ENCODE measurements at places on chromosomes 16 and 17.
A peak's percentile ranks its signal among the peaks of the same experiment; 100 is the strongest.

- no peak for DNase-seq
Measured at GRCh38 chr17:27485125-27485524, 28.9 kb downstream of the KSR1 start.

GRCh38 chr17:53150101-53150698 is 672.5 kb upstream of the KIF2B start:
- no peak for DNase-seq

DNA sequence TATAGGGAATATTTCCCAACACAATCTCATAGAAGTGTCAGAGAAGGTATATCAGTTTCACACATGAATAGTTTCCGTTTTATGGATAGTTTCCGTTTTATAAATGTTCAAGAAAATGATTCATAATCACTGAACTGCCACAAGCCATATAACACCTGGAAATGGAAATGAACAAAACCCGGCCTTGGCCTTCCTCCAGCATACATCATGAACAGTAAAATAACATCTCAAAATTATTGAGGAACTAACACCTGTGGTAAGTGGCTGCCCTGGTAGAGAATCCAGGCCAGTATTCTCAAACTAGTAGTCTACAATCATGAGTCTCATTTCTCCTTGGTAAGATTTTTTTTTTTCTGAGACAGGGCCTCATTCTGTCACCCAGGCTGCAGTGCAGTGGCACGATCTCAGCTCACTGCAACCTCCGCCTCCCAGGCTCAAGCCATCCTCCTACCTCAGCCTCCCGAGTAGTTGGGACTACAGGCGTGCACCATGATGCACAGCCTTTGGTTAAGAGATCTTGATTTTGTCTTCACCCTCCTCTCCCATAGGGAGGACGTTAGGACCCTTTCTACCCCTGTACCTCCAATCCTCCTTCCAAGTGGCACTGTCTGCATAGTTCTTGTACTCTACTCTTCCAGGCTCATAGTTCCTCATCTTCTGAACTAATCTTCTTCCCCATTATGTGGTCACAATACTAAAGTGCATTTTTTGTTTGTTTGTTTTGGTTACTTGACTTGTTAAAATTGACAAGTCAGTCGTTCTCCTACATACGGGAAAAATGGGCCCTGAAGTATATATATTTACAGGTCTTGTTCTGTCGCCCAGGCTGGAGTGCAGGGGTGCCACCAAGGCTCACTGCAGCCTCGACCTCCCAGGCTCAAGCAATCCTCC is 15.0 kb upstream of the RGS9 start:
- DNase-seq: no peak

DNA sequence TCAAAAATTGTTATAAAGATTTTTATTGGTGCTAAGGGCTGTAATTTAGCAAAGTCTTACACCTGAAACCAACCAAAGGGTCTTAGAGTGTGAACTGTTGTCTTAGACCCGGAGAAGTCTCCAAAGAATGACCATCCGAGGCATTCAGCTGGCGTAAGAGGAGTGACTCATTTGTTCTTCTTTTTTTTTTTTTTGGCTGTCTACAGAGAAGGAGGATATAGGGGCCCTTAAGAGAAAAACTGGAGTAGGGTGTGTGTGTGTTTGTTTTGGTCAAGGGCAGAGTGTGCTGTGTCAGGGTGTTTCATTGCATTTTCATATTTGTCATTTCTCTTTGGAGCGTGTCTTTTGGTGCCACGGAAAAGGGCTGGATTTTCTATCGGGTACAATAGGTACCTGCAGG is 508.0 kb downstream of the WWOX start:
- DNase-seq: no peak

DNA sequence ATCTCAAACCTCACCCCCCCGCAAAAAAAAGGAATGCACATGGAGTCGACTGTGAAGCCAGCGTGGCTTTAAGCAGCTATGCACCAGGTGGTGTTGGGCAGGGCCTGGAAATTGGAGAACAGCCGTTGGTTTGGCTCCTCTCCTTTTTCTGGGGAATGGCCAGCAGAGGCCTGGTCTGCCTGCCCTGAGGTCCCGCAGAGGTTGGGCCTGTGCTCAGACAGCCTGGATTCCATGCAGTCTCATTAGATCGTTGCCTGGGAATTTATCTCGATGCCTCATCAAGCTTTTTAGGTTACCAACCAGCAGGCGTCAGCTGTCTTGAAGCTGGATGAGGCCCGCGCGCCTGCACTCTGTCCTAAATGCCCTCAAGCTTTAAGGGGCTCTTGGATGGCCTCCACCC is 9.8 kb downstream of the SLC12A3 start:
- DNase-seq: no peak

DNA sequence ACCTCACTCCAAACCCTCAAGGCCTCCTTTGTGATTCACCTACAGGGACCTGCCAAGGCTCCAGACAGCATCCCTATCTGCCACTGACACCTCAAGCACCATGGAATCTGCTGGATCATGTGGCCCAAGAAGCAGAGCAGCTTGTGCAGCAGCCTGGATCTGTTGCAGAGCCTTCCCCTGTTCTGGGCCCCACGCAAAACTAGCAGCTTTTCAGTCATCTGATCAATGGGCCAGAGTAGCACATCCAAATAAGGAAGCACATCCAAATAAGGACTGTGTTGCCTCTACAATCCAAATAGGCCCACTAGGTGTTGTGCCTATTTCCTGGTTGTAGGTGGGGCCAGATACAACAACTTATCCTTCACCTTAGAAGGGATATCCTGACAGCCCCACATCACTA is 97.1 kb upstream of the GNAO1 start:
- no peak for DNase-seq

DNA sequence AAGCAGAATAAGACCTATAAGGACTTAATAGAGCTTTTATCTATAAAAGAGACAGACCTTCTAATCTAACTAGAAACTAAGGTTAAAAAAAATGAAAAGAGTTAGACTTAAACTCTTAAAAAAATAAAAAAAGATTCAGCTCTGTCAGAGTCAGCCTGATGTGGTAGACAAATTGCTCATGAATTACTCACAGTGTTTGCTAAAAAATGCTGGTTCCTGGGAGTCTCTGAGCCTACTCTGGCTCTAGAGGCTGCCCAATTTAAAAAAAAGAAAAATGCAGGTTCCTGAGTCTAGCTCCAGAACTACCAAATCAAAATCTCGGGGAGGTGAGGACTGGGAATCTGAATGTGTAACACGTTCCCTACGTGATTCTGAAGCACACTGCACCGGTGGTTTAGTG is 18.1 kb downstream of the SOST start:
- DNase-seq: no peak

- no peak for DNase-seq
Measured at GRCh38 chr17:44170499-44171201, at the start of gene ASB16. Gene ASB16, plus strand, starts transcription at chr17:44170704. Its CDS starts 86 bp downstream, at chr17:44170790.

DNA sequence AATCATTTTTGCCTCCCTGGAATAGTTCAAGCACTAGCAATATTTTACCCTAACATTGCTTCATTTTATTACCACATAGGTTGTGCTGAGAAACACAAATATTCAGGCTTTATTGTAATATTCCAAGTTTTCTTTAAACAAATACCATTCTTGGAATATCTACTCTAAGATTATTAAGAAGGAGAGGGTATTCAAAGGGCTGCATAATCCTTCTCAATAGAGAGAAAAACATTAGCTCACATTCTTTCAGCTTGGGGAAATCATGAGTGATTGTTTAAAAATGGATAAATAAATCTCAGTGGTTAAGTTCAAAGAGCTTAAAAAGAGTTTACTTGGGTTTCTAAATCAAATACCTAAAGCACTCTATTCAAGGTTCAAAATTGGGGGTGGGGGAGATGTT is 111.9 kb upstream of the CORO6 start:
- DNase-seq: no peak

DNA sequence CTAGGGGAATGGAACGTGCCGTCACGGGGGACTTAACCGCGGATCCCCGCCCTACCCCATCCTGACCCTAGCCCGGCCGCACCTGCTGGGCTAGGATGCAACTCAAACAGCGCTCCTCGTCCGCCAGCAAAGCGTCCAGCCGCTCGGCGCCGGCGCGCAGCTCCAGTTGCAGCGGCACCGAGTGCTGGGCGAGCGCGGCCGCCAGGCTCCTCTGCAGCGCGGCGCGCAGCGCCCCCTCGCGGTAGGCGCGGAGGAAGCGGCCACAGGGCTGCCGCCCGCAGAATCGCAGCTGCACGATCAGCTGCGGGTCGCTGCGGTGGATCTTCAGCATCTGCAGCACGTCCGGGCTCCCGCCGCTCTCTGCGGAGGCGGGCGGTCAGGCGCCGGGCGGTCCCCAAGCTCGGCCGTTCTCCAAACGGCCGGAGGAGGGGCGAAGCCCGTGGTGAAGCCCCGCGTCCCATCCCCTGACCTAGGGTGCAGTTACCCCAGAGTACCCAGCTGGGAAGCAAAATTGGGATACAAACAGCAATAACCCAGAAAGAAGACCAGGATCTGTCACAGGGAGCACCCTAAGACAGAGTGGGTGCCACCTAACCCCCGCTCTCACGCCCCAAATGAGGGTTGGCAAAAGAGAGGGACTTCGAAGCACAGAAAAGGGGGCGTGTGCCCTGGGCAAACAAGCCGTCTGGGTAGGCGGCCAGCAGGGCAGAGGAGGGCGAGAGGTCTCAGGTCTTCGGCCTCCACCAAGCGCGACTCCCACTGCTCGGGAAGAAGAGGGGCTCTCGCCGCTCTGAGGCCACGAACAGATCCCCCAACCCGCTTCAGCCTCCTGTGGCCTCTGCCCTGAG is 4.2 kb downstream of the TRADD start:
- DNase-seq: peak; percentile 80

DNA sequence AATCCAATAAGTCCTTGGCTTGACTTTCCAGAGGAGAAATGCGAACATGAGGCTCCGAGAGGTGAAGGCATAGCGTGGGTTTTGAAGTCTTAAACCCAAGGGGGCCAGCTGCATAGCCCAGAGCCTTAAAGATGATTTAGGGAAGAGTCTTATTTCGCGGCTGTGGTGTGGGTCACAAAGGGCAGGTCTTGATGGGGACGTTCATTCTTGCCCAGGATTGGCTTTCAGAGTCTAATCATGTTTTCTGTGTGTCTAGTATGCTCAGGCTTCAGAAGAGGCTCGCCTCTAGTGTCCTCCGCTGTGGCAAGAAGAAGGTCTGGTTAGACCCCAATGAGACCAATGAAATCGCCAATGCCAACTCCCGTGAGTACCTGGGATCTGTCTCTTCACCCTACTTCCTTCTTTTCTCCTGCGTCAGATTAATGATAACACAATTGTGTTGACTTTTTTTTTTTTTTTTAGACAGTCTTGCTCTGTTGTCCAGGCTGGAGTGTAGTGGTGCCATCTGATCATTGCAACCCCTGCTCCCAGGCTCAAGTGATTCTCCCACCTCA is 951 bp downstream of the RPL19 start:
- DNase-seq: peak; percentile 57

DNA sequence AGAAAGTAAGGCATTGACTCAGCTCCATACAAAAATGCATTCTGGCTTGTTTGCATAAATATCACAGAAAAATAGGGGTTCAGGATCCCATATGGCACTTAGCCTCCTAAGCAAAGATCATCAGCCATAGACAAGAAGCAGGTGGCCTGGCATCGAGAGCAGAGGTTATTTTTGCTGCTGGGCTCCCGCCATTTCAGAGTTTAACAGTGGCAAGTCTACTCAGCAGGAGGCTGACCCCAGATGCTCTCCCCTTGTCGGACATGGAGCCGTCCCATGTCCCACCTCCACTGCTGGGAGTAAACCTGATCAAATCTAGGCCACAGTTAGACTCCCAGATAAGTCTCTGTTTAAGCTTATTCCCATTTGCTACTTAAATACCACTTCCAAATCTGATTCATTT is 269.1 kb downstream of the FTO start:
- no peak for DNase-seq

GRCh38 chr17:61635913-61636432 is 45.0 kb upstream of the NACA2 start:
- peak; percentile 80 for DNase-seq

DNA sequence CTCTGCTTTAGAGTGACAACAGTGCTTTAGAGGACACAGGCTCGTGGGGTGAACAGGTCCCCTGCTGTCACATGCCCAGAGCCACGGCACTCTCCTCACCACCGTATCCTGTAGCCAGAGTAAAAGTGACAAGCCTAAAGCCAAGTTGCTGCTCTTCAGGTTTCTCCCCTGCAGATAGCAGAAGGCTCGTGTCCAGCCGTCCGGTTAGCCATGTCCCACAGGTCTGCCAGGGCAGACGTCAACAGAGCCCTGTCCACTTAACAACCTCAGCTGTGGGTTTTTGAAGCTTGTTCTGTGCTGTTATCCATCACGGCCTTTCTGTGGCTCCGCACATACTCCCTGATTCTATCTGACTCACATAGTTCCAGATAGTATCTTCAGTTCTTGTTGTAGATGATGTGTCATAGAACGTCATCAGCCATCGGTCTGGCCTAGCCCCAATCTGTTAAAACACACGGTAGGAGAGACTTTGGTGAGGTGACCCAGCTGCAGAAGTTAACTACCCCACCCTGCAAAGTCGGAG is 100.7 kb downstream of the SOCS1 start:
- no peak for DNase-seq

DNA sequence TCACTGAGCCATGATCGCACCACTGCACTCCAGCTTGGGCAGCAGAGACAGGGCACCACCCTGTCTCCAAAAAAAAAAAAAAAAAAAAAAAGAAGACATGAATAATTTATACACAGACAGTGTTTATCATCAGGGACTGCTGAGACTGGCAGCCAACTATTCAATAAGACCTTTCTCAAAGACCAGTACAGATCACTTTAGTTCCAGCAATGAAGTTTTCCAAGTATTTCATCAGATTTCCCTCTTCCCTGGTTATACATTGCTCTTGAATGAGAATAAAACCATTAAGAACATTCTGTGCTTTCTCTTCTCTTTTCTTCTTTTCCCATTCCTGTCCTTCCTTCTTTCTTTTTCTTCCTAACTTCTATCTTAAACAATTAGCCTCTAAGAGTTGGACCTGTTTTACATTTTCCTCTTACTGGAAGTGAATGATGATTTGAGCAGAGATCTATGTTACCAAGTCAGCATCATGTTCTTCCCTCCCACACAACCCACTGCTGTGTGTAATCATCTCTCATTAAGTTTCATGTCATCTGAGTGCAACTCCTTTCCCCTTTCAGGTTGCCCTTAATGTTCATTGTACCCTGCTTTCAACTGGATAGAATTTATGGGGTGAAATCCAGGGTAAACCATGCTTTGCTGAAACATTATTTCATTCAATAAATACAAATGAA is 35.9 kb upstream of the SMIM36 start:
- DNase-seq: no peak

GRCh38 chr16:79592186-79592585 is 8.4 kb downstream of the MAF start:
- no peak for DNase-seq

DNA sequence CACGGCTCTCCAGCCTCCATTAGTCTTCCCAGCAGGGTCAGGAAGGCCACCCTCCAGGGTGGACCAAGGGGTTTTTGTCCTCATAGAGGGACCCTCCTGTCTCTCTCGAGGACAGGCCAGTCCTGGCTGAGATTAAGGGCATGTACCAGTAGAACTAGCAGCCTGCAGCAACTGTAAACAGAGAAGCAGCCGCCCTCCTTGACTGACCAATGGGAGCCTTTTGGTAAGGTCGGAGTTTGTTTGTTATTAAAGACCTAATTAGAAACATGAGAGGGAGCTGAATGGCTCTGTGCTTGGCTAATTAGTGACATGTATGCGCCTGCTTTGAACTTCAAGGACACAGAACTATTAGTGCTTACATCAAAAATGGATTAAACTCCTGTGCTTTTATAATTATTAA is 80.0 kb downstream of the CCDC182 start:
- no peak for DNase-seq

Data from erythroblast (primary cell).